Stimulated activated CD4-positive, alpha-beta T cell treated with anti-CD3 and anti-CD28 coated beads, Interleukin-2, amount 100 ng/mL, for 24 hours (primary cell): ENCODE measurements at places on chromosomes 12 and 14.

DNA sequence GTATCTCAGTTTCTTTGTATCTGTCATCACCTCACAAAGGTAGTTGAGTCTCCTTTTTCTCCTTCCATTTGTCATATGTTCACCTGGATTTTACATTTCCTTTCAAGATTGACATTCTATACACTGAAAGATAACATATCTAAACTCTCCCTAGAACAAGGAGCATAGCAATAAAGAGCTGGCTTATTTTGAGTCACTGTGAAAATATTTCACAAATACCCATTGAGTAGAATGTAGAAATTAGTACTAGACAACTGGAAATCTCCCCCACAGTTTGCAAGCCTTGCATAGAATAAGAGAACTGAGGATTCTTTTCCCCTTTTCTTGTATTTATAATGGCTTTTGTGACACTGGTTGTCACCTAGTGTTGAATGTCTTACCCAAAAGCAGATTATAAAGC is 111.2 kb downstream of the KICS2 start:
- DNase-seq: no peak

GRCh38 chr14:100434033-100434601 is 111.0 kb downstream of the SLC25A47 start:
- DNase-seq: no peak

DNA sequence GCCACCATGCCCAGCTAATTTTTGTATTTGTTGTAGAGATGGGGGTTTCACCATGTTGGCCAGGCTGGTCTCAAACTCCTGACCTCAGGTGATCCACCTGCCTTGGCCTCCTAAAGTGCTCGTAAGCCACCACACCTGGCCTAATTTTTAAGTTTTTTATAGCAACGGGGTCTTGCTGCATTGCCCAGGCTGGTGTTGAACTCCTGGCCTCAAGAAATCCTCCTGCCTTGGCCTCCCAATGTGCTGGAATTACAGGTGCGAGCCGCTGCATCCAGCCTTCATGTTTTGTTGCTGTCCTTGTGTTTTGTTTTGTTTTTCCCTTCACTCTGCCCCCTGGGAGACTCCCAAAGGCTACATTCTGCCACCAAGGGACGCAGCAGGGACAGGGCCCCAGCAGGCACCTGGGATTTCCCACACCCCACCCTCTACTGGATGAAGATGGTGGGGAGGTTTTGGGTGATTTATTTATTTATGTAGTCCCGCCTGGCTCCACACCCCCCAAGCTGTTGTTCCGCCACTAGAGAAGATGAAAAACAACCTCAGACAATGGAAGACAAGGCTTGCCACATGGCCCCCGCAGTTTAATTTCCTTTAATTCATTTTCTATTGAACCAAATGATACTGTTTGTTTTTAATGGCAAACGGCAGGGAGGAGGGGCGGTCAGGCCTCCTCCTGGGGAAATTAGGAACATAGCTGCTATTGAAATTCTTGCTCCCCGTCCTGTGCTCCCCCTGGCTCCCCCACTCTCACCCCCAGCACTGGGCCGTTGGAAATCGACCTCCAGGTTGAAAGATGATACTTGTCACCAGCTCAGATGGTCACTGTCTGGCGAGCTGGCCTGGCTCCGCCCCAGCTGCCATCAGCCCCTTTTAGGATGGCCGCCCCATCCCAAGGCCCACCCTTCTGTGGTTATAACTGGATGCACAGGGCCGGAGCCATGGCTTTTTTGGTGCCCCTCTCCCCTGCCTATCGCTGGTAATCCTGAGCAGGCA is 70.3 kb downstream of the RNFT2 start:
- no peak for DNase-seq

DNA sequence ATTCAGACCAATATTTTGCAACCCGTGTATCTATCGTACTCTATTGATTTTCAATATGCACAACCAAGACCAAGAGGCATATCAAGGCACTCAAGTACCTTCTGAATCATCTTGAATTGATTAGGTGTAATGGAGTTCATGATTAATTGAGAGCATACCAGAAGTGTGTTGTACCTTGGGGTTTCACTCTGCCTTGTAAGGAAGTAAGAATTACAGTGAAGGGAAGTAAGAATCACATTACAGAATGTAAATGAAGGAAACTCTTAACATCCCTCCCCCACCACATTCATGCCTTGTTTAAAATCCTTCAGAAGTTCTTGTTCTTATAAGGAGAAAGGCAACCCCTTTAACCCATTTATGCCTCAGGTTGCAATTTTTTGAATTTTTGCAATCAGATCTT is 5.4 kb upstream of the MGAT4C start:
- no peak for DNase-seq

- no peak for DNase-seq
Measured at GRCh38 chr12:97168804-97169203, 261.7 kb downstream of the NEDD1 start.

DNA sequence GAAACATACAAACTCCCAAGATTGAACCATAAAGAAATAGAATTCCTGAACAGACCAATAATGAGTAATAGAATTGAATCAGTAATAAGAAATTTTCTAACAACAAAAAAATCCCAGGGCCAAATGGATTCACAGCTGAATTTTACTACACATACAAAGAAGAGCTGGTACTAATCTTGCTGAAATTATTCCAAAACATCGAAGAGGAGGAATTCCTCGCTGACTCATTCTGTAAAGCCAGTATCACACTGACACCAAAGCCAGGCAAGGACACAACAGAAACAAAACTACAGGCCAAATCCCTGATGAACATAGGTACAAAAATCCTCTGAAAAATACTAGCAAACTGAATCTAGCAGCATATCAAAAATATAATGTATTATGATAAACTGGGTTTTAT is 367.8 kb upstream of the CLEC14A start:
- DNase-seq: no peak

- DNase-seq: no peak
Measured at GRCh38 chr14:41666301-41666700, 59.6 kb downstream of the LRFN5 start.

- DNase-seq: no peak
Measured at GRCh38 chr14:77882098-77882497, 82.2 kb downstream of the ADCK1 start.

- no peak for DNase-seq
Measured at GRCh38 chr14:50882932-50883826, 11.3 kb downstream of the ABHD12B start.

DNA sequence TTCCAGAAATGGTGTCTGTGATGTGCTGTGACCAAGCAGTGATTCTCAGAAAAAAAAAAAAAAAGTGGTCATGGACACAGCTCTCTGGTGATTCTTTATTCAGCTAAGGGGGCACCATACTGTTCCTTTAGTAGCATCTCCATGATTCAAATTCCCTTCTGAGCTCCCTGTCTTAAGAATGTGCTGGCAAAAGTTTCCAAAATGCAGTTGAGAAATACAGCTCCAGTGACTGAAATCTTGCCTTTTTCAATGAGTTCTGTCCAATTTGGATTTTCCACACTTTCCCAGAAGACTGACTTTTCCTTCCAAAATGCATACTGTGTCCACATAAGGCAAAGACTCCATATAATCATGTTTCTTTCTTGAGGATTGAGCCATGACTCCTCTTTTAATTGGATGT is 24.3 kb upstream of the CPM start:
- no peak for DNase-seq

DNA sequence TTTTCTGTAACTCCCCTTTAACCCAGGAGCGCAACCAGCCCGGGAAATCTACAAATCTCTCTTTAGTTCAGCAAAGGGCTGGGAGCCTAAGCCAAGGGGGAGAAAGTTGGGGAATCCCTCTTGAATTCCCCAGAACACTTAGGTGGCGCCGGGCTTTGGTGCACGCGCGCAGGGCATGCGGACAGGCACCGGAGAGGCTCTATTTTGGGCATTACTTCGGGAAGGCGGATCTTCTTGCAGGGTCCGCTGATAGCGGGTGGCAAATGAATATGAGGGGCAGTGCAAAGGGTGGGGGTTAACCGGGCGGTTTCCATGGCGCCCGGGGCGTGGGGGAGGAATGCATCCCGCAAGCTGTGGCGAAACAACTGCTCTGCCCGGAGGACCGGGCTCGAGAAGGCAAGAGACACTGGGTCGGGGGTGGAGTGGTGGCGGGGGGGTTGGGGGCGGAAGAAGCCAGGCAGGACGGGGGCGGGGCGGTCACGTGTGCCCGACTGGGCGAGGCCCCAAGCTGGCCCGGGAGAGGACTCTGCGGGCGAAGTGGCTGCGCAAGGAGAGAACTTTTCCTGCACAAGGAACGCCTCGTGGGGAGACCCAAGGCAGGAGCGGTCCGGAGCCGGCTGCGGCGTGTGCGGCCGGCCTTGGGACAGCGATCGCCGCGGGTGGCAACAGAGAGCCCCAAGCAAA is at the start of gene FLVCR2:
TSS of gene FLVCR2 (plus strand) at position 519 of the 684 bp plus-strand sequence. CDS start 353 bp downstream, outside the sequence.
- peak; percentile 71 for DNase-seq

GRCh38 chr14:30551460-30551859 is 7.5 kb upstream of the G2E3 start:
- no peak for DNase-seq

- DNase-seq: no peak
Measured at GRCh38 chr14:79599239-79599638, 612.1 kb downstream of the DIO2 start.

DNA sequence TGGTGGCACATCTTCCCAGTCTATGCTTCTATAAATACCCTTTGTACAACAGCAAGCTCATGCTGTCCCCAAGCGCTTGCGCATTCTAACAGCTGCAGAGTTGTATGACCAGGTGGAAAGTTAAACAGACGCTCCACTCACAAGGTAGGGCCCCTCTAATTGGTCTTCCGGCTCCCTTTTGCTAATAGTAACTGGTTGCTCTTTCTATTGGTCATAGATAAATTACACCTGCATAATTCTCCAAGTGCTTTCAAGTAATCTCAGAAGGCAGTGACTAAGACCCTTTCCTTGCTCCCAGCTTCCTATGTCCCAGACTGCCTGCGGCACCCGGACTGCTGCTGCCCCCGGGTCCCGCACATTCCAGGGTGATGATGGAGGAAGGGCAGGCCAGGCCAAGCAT is 6.1 kb upstream of the TSPAN9 start:
- DNase-seq: no peak

GRCh38 chr12:118959348-118959747 is 22.0 kb upstream of the SRRM4 start:
- no peak for DNase-seq

- no peak for DNase-seq
Measured at GRCh38 chr14:63878052-63878451, 25.2 kb downstream of the SYNE2 start.

DNA sequence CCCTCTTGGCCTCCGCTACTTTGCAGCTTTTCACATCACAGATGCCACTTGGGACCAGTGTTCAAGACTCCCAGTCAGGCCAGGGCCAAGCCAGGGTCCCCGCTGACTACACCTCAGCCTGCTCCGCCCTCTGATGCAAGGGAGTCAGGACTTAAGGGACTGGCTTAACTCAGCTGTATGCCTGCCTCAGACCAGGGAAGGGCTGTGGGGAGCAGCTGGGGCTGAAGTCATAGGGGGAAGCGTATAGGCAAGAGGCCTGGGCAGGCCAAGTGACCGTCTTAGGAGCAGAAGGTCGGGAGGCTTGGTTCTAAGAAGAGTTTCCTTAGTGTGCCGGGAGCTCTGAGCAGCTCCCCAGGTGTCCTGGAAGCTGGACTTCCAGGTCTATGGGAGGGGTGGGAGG is 21.9 kb downstream of the KDM2B start:
- DNase-seq: no peak

- DNase-seq: no peak
Measured at GRCh38 chr14:32603992-32604565, 275.0 kb downstream of the AKAP6 start.

GRCh38 chr14:94769391-94770250 is at the start of gene GSC:
Gene GSC, minus strand, starts transcription at chr14:94770113. Its CDS starts 98 bp downstream, at chr14:94770015.
- DNase-seq: no peak

GRCh38 chr12:9759694-9760093 is 1.0 kb downstream of the CD69 start:
- no peak for DNase-seq

DNA sequence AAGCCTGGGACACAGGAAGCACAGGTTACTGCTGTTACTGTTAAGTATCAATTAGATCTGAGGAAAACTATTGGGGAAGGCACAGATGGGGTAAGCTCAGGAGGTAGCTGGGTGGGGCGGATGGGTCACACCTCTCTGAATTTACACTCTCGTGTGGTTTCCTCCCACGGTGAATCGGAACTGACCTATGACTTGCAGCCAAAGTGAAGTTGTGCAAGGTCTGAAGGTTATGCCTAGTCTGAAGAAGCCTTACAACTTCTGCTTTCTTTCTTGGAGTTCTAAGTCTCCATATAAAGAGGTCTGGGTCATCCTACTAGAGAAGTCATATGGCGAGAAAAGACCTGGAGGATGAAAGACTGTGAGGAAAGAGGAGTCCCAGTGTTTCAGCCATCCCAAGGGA is 25.6 kb upstream of the GPATCH2L start:
- DNase-seq: no peak

DNA sequence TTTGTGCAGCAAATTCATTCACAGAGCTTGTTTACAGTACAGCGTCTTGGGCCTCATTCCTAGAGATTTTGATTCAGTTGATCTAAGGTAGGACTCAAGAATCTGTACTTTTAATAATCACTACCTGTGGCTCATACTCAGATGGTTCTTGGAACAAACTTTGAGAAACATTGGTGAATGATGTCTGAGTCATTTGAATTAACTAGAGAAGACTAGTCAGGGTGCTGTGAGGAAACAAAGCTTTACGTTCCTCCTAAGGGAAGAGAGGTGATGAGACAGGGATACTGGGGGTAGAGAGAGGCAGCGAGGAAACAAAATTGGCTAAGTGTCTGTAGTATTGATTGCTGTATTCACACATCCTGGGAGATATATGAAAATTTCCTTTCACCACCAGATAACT is 109.4 kb downstream of the SLC15A5 start:
- DNase-seq: no peak

DNA sequence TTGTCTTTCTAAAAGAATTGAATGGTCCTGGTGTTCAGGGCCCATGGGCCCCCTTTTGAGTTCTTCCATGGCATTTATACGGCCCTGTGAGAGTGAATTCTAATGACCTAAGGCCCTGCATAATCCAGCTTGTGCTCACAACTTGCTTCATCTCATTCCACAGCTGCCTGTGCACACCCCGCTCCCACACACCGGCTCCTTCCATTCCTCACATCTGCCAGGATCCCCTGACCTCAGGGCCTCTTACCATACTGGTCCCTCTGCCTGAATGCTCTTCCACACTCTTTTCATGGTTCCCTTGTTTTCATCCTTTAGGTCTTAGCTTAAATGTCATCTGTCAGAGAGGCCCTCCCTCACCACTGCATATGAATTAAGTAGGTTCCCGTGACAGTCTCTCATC is 49.5 kb upstream of the EGLN3 start:
- DNase-seq: no peak

DNA sequence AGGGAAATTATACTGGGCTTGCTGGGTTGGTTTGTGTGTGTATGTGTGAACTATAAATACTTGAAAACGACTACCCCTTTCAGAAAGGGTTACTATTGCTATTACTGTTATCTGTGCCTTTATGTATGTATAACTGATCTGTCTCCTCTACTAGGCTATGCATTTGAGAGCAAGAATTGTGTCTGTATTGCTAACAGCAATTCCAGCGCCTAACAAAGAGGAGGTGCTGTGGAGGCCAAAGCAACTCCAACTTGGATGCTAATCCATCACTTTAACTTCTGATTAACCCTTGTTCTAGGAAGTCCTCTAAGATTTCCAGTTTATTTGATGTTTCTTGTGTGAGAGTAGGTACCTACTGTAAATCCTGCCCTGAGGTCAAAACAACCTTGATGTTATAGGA is 313.9 kb downstream of the PCNX1 start:
- DNase-seq: no peak

- DNase-seq: no peak
Measured at GRCh38 chr14:75249958-75250336, 28.7 kb upstream of the FOS start.
